ENCODE measurements at places on chromosomes 16 and 17.

DNA sequence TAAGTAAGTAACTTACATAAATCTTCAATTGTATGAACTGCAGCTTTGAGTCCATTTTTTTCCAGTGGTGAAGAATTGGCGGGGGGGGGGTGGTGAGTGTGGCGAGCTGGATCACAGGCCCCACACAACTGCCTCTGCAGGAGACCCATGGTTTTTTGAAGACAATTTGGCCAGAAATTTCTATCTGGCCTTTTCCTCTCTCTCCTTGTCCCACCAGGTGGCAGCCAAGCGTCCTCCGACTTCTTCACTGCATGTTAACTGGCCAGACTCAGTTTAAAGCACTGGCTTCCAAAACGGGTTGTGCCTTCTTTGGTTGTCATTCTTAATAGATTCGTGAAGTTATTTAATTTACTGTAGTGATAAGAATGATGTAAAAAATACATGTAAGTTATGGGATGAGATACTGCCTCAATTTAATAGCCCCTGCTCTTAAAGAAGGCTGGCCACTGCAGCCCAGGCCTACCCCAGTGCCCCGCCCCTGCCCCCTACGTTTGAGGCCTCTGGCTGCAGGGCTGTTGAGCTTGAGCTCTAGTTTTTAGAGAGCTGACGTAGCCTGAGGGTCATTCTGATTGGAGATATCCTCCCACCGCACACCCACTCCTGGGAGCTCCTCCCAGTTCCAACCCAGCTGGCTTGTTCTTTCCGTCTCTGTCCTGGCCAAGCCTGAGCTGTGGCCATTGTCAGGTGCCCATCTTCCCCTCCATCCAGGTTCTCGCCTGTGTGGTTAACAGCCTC, 36.4 kb downstream of the AKAP1 start:
- DNase-seq = no peak

GRCh38 chr16:55478827-55479429, at the start of gene MMP2:
Gene MMP2 (plus strand): TSS chr16:55479198. CDS start chr16:55479480, 282 bp downstream.
- peak; percentile 19 for DNase-seq

GRCh38 chr17:13973960-13974651, 95.2 kb upstream of the COX10 start:
- no peak for DNase-seq

GRCh38 chr16:83633286-83633685, 174.5 kb upstream of the HSBP1 start:
- no peak for DNase-seq

- no peak for DNase-seq
Measured at GRCh38 chr16:68298312-68298711, 12.4 kb downstream of the SLC7A6OS start.

GRCh38 chr16:11655655-11656054, 12.6 kb upstream of the SNN start:
- no peak for DNase-seq

- DNase-seq = no peak
Measured at GRCh38 chr17:4764595-4764994, 7.1 kb upstream of the TM4SF5 start.

- no peak for DNase-seq
Measured at GRCh38 chr17:67216578-67217320, 28.2 kb downstream of the HELZ start.

GRCh38 chr17:64387545-64388171, 3.0 kb downstream of the PECAM1 start:
- no peak for DNase-seq

- DNase-seq = no peak
Measured at GRCh38 chr17:42118545-42118944, 2.6 kb downstream of the KAT2A start.

DNA sequence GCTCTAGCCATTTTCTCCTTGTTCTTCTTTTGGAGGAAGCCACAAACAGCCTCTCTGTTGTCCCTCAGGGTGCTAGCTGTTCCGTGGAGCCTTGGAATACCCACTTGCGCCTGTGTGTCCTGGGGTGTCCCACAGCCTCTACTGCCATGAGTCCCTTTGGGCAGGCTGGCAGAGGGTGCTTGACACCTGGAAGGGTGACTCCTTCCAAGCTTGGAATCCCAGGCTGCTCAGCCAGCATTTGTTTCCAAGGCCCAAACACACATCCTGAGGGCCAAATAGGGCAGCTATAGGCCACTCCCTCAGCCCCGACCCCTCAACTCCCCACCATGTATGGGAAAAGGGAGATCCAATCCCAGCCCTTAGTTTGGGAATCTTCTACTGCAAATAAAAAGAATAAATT, 14.9 kb downstream of the ZNHIT3 start:
- no peak for DNase-seq

DNA sequence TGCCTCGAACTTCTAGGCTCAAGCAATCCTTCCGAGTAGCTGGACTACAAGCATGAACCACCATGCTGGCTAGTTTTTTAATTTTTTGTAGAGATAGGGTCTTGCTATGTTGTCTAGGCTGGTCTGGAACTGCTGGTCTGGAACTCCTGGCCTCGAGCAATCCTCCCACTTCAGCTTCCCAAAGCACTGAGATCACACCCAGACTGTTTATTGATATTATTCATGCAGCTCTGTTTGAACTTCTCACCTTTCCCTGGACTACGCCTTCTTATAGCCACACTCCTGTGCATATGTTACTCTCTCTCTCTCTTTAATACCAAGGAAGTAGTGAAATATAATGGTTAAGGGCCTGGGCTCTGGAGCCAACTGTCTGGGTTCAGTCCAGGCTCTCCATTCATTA, 4.6 kb downstream of the COG7 start:
- no peak for DNase-seq

DNA sequence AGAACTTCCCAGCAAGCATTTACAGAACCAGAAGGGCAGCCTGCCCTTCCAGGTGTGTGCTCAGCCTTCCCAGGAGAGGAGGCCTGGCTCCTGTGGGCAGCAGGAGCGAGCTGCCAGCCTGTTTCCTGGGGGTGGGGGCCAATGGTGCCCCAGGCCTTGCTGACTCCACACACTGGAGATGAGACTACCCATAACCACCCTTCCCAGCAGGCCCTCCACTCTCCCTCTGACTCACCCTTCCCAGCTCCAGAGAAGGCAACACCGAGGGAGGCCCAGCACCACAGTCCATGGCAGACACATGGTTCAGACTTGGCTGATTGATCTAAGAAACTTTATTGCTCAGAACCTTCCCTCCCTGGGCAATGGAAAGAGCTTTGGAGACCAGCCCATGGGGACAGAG, 1.8 kb upstream of the PRSS53 start:
- DNase-seq = no peak

- DNase-seq = no peak
Measured at GRCh38 chr17:48993305-48993704, 3.9 kb upstream of the IGF2BP1 start.

- DNase-seq = no peak
Measured at GRCh38 chr17:16929757-16930520, 42.0 kb downstream of the TNFRSF13B start.

GRCh38 chr17:49716668-49717364, 9.1 kb upstream of the SLC35B1 start:
- DNase-seq = no peak

- DNase-seq = no peak
Measured at GRCh38 chr16:75415169-75415905, 18.0 kb downstream of the CFDP1 start.

DNA sequence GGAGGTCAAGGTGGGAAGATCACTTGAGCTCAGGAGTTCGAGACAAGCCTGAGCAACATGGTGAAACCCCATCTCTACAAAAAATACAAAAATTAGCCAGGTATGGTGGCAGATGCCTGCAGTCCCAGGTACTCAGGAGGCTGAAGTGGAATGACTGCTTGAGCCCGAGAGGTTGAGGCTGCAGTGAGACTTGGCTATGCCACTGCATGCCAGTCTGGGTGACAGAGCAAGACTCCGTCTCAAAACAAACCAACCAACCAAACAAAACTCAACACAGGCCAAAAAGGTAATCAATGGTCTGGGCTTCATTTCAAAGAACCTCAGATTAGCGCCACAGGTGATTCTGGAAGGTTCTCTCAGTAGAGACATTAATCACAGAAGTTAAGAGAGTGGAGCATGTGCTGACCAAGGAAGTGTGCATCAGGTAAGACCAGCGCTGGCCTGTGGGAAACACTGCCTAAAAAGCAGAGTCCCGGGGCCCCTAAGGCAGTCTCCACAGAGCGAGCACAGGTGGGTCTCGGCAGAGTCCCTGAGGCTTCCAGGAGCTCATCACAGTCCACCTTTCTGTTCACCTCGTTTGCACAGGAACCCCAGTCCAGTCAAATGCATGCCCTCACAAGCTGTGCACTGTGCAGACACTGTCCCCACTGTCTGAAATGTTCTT, 71.5 kb upstream of the TRAP1 start:
- no peak for DNase-seq

- DNase-seq = no peak
Measured at GRCh38 chr17:68805609-68806008, 149.6 kb downstream of the ABCA8 start.

DNA sequence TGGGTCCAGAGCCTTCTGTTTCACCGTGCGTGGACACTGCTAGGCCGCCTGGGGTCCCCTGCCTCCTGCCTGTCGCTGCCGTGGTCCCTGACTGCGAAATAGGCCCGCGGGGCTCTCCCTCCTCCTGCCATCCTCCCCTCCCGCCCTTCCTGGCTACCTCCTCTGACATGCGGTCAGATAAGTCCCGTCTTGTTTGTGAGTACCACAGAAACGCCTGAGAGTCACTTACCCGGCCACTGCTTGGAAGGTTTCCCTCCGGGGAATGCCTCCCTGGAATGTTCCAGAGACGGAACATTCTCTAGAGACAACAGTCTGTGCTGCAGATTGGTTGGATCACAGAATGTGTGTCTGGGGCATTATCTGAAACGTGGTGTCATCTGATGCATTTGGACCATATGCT, 22.7 kb downstream of the CIBAR2 start:
- DNase-seq = no peak

DNA sequence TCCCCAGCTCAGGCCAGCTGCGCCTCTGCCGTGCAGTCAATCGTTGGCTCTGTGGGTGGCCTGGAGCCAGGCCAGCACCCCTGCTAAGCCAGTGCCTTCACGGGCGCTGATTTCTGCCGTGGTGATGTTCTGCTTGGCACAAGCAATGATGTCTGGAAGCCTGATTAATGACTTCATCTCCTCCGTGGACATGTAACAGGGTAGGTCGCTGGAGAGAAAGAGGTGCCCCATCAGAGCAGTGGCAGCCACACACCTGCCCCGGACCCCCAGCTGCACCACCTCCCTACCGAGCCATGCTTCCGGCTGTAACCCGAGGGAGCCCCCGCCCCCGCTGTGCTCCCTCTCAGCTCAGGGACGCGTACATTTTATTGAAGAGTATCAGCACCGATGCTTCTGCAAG, 1.9 kb downstream of the ARL16 start:
- DNase-seq = no peak

GRCh38 chr17:39872751-39873150, 4.7 kb downstream of the ZPBP2 start:
- DNase-seq = no peak

DNA sequence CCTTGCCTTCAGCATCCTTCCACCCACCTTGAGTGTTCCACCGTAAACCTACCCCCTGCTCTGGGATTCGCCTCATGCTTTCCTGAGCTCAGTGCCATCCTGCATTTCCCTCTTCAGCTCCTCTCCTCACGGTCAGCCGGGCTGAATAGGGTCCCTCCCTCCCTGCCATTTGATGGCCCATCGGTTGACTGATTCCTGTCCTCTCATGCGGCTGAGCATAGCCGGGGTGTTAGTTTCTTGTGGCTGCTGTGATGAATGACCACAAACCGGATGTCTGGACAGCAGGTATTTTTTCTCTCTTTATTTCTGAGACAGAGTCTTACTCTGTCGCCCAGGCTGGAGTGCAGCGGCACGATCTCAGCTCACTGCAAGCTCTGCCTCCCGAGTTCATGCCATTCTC, 44.1 kb upstream of the MGAT5B start:
- no peak for DNase-seq

DNA sequence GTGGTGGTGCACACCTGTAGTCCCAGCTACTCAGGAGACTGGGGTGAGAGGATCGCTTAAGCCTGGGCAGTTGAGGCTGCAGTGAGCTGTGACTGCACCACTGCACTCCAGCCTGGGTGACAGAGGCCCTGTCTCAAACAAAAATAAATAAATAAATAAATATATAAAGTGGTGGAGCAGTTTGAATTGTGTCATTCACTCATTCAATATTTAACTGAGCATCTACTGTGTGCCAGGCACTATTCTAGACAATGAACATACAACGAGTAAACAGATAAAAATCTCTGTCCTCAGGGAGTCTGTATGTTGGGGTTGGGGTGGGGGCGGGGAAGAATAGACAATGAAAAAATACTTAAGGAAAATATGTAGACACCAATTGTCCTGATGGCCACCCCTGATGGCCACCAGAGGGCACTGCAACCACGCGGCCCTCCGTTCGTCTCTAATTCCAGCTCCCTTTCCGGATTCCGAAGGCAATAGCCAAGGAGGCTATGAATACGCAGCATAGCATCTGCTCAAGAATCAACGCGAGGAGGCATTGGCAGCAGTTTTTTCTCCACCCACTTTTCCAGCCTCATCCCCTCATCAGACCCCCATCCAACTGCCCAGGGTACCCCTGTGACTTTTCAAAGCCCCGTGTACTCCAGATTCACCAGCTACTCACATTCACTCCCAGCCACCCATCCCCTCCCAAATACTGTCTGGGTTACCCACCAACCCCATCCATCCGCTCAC, 21.4 kb downstream of the QPRT start:
- peak; percentile 34 for DNase-seq

DNA sequence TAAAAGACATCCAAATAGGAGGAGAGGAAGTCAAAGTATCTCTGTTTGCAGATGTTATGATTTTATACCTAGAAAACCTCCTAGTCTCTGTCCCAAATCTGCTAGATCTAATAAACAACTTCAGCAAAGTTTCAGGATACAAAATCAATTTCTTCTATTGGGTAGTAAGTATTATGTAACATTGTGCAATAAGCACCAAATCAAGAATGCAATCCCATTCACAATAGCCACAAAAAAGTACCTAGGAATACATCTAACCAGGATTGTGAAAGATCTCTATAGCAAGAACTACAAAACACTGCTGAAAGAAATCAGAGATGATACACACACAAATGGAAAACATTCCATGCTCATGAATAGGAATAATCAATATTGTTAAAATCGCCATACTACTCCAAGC, 13.0 kb downstream of the NLRP1 start:
- no peak for DNase-seq

DNA sequence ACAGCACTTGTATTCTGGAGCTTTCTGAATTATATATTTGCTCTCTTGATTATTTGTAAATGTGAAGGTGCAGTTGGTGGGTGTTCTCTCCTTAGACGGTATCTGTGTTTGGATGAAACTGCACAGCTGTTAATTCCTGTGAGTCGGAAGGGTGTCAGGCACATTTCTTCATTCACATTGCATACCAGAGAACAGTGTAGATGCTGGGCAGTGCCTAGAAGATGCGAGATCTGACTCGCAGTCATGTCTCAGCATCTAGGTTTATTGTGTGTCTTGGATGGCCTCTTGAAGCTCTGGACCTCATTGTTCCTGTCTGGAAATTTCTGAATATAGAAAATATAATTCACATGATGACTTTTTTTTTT, 61.2 kb downstream of the CLEC16A start:
- DNase-seq = no peak

All from GOT3 (cell line).